ENCODE measurements at places on chromosomes 7 and 10.

DNA sequence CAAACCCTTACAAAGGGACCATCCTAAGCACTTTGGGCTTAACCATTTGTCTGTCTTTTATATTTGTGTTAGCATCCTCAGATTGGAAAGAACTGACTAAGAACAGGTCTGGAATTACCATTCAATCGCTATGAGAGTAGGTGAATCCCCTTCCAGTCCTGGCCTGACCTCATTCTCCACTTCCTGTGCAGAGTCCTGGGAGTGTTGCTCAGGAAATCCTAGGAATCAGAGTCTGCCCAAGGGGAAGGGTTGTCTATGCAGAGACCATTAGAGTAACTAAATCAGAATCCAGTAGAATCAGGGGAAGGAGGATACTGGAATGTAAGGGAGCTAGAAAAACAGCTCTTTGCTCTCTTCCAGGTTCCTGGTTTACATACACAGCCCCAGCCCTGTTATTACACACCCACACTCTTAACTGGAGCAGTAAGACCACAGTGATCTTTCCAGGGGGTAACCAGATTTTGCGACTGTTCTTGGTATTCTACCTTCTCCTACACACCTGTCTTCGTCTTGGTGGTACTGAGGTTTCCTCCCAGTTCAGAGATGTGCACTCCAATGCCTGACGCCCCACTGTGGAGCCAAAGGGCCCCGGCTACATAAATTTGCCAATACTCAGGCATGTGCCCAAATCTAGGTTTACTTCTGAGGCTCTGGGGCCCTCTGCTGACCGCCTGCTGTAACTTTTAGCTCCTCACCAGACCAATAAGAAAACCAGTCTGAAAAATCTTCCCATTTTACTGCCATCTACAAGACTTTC, 103.7 kb downstream of the RNF216 start:
- peak; percentile 71 for DNase-seq

DNA sequence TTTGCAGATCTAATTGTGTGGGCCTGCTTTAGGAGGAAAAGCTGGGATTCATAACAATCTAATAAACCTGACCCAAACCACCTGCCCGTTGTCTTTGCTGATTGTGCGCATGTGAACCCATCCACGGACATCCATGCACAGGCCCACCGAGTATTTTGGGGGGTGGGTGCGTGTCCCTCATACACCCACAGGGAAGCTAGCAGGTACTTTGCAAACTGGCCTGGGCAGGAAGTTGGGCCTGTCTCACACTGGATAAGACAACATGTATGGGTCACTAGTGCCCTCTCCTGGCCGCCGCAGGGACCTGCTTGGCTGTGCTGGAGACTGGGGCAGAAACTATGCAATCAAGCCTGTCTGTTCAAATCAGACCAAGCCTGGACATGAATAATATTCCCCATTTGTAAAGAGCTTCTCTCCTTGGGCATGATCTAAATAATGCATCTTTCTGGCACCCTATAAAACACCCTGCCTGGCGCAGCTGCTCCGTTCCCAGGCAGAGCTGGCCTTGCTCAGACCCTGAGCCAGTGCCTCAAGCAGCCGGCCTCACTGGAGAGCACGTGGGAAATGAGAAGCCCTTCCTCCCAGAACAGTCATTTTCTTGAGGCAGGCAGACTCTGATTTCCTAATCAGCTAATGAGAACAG, 15.8 kb downstream of the ECHDC3 start:
- DNase-seq: peak; percentile 90

- DNase-seq: peak; percentile 73
Measured at GRCh38 chr10:22320591-22321155, at the start of gene BMI1. Gene BMI1, plus strand, starts transcription at chr10:22321099. Its CDS starts 5,351 bp downstream, at chr10:22326450.

GRCh38 chr7:92655346-92655884, 65.2 kb upstream of the FAM133B start:
- no peak for DNase-seq

- DNase-seq: no peak
Measured at GRCh38 chr10:99981581-99982199, 28.1 kb downstream of the DNMBP start.

GRCh38 chr7:128437426-128438332, 18.0 kb upstream of the HILPDA start:
- DNase-seq: no peak

DNA sequence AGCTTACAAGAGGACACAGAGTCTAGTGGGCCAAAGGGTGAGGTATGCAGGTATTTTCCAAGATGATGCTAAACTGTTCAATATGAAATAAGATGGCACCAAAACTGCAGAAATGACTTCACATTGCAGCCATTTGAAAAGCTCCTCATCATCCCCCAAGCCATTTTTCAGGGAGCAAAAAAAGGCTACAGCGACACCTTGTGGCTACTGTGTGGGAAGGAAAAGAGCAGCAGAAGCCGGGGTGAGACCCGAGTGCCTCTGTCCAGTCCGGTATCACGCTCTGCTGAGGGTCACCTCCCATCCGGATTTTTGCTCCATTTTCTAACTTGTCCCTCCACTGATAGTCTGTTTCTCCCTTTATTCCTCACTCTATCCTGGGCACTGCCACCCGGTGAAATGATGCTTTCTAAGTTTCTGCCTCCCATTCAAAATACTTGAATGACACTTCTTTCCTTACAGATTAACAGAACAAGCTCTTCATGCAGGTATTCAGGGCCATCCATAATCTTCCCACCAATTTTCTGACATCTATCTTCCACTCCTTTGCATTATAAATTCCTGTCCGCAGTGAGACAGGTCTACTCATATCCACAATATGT, 220.2 kb downstream of the DGKI start:
- DNase-seq: peak; percentile 86

DNA sequence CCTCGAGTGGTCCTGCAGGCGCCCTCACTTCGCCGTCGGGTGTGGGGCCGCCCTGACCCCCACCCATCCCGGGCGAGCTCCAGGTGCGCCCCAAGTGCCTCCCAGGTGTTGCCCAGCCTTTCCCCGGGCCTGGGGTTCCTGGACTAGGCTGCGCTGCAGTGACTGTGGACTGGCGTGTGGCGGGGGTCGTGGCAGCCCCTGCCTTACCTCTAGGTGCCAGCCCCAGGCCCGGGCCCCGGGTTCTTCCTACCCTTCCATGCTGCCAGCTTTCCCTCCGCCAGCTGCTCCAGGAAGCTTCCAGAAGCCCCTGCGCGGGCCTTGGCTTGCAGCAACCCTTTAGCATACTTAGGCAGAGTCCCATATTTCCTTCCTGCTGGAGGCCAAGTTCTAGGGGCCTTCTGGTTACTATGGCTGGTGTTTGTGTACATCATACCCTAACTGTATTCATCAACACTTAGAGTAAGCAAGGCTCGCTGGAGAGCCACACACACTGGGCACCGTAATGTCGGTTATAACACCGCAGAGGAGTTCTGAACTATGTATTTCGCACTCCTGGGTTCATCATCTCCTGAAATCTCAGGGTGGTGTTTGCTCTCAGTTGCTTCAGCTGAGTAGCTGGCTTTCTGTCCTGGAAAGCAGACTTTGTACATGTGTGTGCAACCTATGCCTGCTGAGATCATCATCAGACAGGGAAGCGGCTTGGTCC, 471 bp downstream of the MGMT start:
- no peak for DNase-seq

DNA sequence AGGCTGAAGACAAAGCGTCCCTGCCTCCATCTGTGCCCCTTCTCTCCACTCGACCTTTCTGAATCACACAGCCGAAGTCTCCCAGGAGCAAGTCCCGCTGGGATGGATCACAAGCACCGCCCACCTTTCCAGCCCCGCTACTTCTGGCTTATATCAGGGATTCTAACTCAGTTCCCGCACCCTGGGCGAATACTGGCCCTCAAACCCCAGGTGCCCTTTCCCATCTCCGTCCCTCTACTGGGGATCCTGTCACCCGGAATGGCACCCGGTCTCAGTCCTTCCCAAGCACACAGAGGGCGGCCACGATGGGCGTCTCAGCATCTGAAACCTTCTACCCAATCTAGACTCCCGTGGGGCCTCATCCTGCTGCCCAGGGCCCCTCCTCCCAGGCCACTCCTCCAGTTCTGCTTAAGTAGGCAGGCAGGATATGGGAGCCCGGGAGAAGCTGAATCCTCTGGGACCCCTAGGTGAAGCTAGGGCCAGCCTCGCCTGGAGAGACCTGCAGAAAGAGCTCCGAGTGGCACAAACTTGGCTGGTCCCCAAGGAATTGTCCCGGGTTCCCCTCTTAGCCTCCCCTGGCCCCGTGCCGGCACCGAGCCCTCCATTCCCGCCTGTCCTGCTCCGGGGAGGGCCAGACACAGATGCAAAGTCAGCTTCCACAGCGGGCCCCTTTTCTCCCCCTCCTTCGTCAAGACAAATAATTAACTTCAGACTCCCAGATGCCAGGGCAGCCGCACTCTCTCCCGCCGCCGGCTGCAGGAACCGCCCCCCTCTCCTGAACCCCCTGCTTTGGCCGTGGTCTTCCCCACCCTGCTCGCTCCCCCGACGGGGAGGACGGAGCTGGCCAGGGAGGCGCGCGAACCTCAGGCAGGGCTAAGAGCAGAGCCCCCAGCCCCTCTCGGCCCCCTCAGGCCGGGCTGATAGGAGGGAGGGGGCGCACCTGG, 612 bp downstream of the KCP start:
- DNase-seq: peak; percentile 70

- DNase-seq: no peak
Measured at GRCh38 chr10:127720142-127720541, 16.8 kb upstream of the FOXI2 start.

GRCh38 chr7:70263471-70264255, 665.4 kb downstream of the AUTS2 start:
- DNase-seq: no peak

GRCh38 chr10:122515588-122516231, 44.8 kb upstream of the DMBT1 start:
- no peak for DNase-seq

GRCh38 chr10:33132626-33133025, 174.6 kb upstream of the ITGB1 start:
- DNase-seq: peak; percentile 29

- DNase-seq: no peak
Measured at GRCh38 chr7:75619636-75620035, 119.1 kb downstream of the HIP1 start.

GRCh38 chr10:2380218-2380617, 642.9 kb upstream of the ADARB2 start:
- no peak for DNase-seq

GRCh38 chr7:93819699-93820098, 70.9 kb downstream of the TFPI2 start:
- no peak for DNase-seq

DNA sequence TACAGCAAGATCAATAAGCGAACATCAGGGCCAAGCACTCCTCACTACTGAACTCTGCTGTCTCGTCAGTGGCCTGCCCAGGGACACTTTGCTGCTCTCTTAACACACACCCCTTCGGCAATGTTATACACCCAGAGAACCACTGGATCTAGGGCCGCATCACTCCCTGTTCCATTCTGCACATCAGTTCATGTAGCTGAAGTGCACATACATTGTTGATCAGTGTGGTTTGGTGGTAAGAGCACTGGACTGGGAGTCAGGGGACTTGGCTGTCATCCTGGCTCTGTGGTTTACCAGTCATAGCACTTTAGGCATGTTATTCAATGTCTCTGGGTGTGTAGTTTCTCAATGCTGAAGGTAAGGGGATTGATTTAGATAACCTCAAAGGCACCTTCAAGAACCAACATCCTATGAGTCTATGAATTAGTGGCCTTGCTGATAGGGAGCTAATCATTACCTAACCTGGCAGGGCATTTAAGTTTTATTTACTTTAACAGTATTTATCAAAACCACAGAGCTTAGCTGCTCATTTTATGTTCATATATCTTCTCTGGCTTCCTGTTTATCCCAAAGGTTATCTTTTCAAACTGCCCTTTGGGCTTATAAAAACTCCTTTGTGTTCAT, 24.8 kb downstream of the DUSP5 start:
- DNase-seq: no peak

GRCh38 chr10:84310470-84310869, 17.9 kb upstream of the CCSER2 start:
- DNase-seq: no peak

Data from iPS-NIHi11 (cell line).